ENCODE measurements at places on chromosomes 3 and 15. TPM values are rescaled to one million over a fixed set of nuclear protein-coding genes. Genes with fewer than 3 reads are reported as not detected.

The SLC22A14 gene
- not detected for total RNA-seq

The SLC22A13 gene
- total RNA-seq, result 0.68 TPM

The PLAAT1 gene
- total RNA-seq, result 0.26 TPM

The PDCD10 gene
- total RNA-seq, result 45.0 TPM

The SPATA12 gene
- 0.17 TPM for total RNA-seq

The FGF7 gene
- 31.8 TPM for total RNA-seq

The GOLGA8O gene
- 1.4 TPM for total RNA-seq

The PLA2G4B gene
- total RNA-seq, result 9.3 TPM

The PAQR5 gene
- total RNA-seq, result 15.7 TPM

The CADM2 gene
- total RNA-seq, result 0.16 TPM

The GOLGA8K gene
- 0.90 TPM for total RNA-seq

The CCDC39 gene
- total RNA-seq, result 0.63 TPM

The EPB42 gene
- not detected for total RNA-seq

The ACVR2B gene
- 5.2 TPM for total RNA-seq

The CRABP1 gene
- total RNA-seq, result not detected

The ANKRD34C gene
- not detected for total RNA-seq

The CELF6 gene
- total RNA-seq, result 2.2 TPM

The RCN2 gene
- 42.3 TPM for total RNA-seq

The PRRT3 gene
- total RNA-seq, result 1.8 TPM

The KBTBD13 gene
- not detected for total RNA-seq

The RHOV gene
- 0.55 TPM for total RNA-seq

The A4GNT gene
- total RNA-seq, result not detected

The KIF15 gene
- total RNA-seq, result 3.9 TPM

The CHST13 gene
- total RNA-seq, result 0.61 TPM

The TOPAZ1 gene
- total RNA-seq, result not detected

Measured in left lung (tissue), 14 donors.